ENCODE measurements at places on chromosomes 11 and 22.

DNA sequence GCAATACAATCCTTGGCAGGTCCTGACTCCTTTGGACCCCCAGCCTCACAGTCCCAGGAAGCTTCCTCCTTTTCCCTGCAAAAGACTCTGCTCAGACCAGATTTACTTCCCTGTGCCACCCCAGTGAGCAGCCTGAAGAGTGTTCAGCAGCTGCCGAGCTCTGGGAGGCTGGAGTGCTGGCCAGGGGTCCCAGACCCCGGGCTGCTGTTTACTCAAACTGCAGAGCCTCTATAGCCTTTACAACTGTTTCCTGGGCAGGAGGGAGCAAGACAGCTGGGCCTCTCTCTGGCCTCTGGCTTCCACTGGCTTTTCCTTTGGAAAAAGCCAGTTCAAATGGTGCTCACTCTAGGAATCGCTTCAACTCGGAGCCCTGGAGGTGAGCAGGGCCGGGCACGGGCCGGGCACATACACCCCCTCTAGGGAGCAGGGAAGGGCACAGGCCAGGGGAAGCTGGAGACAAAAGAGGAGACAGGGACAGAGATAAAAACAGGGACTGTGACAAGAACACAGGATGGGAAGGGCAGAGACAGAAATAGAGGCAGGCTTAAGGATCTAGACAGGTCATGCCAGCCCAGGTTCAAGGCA is 932 bp downstream of the IRAG1 start:
- DNase-seq: no peak

DNA sequence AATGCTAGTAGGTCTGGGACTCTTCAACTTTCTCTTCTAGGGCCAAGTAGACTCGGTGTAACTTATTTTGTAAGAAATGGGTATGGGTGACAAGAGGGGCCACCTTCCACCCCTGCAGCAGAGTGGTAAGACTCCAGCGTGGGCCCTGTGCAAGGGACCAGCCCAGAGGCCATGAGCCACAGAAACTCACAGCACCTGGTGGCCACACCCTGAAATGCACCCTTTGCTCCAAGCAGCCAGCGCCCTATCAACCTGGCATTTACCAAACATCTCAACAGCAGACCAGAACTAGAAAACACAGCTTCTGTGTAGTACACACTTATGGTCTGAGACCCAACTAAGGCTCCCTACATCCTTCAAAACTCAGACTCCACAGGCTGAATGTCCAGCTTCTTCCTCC is 5.7 kb downstream of the CDCA5 start:
- peak; percentile 26 for DNase-seq

DNA sequence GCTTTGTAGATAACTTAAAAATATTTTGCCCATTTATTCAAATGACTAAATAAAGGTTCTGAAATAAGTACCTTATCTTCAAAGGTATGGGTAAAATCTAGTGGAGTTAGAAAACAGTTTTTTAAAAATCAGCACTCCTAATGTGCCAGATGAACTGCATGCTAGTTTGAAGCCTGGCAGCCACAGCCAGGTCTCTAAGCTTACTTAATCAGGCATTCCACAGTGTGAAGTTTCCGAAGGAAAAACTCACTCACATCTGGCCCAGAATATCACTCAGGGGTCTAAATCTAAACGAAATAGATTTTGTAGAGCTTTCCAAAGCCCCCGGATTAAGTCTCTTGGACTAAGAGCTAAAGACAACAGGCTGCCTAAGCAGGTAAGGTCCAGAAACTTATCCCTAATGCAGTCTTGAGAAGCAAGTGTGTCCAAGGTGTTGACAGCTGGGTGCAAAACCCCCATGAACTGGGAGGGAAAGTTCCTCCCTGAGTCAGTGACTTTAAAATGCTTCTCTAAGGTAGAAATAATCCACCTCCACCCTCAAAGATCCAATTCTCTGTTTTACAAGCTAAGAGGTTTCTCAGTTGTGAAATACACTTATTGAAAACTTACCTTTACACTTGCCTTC is 157.6 kb downstream of the FCHSD2 start:
- no peak for DNase-seq

DNA sequence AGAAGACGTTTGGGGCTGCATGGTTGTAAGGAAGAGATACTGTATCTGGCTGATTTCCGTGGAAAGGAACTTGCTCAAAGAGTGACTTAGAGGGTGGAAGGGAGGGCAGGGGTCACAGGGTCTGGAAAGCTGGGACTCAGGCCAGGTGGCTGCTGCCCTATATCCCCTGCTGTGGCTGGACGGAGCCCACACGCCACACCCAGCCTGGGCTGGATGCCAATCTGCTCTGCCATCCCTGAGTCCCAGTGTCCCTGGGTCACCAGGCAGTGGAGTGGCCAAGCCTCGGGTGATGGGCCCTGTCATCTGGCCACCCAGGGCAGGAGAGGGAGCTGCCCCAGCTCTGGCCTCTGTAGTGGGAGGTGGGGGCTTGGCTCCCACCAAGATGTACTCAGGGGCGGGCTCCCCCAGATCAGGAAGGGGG is 26.5 kb upstream of the KRTAP5-7 start:
- DNase-seq: no peak

GRCh38 chr11:7691759-7692350 is 14.4 kb downstream of the OVCH2 start:
- no peak for DNase-seq

DNA sequence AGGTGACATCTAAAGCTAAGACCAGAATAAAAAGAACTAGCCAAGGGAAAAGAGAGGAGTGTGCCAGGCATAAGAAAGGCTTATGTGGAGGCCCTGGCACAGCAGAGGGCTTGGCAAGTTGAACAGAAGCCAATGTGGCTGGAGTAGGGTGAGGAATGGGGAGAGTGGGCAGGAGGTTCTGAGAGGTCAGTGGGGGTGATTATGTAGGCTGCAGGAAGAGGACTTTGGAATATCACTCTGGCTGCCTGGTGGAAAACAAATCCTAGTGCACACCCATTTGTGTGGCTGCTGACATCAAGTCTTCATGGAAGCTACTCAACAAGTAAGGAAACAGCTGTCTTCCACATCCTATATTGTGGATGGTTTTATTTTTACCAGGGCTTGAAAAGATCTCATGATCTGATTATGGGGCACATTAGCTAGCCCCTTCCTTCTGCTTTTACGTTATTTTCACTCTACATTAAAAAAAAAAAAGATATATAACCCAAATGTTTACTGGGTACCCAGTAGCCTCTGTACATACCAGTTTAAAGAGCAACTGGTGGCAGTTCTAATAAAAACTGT is 3.4 kb downstream of the MRPL16 start:
- DNase-seq: no peak

DNA sequence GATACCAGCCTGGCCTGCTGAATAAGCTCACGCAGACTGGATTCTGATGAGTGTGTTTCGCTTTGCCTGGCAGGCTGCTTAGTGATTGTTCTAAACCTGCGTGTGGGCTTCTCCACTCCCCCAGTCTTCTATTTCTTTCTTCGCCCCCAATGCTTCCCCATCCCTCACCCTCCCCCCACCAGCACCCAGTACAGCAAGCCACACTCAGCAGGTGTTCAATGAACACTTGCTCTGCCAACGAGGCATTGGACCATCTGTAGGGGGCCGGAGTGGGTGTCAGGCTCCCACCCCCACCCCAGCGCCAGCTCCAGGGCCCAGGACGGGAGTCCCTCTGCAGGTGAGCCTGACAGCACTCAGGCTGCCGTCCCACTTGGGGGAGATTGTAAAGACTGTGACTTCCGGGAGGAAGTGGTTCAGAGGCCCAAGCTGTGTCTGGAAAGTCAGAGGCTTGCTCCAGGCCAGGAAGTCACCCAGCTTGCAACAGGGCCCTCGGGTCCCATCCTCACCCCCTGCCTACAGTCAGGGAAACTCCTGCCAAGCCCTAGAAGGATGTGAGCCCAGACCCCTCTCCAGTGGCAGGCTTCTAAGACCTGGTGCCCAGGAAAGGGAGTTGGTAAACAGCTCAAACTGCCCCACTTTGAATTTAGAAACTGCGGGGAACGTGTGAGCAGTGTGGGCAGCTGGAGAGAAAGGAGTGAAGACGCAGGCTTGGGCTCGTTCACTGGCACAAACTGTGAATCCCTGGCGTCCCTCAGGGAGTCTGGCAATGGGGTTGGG is 66.3 kb upstream of the PRDM11 start:
- peak; percentile 43 for DNase-seq

Data from kidney capillary endothelial cell (primary cell).